ENCODE measurements at places on chromosomes 7 and 10. TPM values are rescaled to one million over a fixed set of nuclear protein-coding genes. Genes with fewer than 3 reads are reported as not detected.

PDCD11 gene
- 51.4 TPM for total RNA-seq

STARD3NL gene
- total RNA-seq: 75.0 TPM

ABCB4 gene
- 0.07 TPM for total RNA-seq

ZNF804B gene
- not detected for total RNA-seq

SP8 gene
- 0.06 TPM for total RNA-seq

CDNF gene
- total RNA-seq: 0.69 TPM

ACHE gene
- 0.27 TPM for total RNA-seq

RBP3 gene
- not detected for total RNA-seq

OR2F1 gene
- not detected for total RNA-seq

TMEM243 gene
- 33.3 TPM for total RNA-seq

CLRN3 gene
- not detected for total RNA-seq

CALHM1 gene
- not detected for total RNA-seq

Data from NCI-H460 (cell line).